NCI-H187 treated with DMSO at 0.1 percent for 48 hours (cell line): ENCODE measurements at places on chromosomes 5 and 9.

GRCh38 chr5:72377910-72378638 is 57.9 kb downstream of the PTCD2 start:
- no peak for DNase-seq

- DNase-seq = no peak
Measured at GRCh38 chr5:157150995-157151394, 8.3 kb upstream of the MED7 start.

DNA sequence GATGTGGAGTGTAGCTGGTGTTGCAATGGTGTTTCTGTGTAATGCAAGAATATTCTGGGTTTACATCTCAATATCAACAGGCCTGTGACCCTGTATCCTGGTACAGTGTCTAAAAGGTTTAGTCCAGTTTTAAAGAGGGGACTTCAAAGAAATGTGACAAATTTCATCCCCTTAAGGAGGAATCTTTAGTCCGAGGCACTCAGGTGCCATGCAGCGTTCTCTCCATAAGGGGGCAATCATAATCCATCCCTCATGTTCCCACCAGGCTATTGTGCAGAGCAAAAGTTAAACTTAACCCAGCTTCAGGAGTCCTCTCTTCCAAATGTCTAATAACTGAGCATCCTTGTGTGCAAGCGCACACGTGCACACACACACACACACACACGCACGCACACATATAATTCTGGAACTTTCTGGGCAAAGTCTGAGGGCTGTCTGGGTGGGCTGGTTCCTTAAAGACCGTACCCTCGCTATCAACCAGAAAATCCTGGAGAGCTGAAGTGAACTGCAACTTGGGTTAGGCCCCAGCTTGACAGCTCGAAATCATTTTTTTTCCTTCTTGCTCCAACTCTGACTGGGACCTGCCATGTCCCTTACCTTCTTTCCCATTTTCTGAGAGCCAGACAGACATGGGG is 46.0 kb downstream of the CRB2 start:
- DNase-seq = no peak

DNA sequence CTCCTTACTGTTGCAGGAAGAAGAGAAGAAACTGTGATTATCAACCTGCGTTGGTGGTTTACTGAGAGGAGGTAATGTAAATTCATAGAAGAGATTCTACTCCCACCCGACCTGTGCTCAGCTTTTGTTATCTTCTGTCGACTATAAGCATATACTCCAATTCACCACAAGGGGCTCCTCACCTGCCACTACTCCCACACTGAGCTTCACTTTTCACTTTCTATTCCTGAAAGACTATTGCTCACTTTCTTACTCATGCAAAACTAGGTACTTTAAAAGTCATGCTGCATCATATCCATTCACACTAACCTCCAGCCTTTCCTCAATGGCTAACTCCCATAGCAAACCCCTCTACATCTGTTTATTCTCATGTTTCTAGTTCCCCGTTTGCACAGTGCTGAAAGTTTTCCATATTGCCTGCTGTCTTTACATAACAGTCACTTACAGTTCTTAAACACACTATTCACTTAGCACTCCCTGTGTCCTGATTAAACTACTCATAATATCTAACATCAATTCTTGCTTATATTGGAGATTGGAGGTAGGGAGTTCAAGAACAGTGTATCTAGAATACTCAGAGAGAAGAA is 1062.6 kb downstream of the NR2F1-AS1 start:
- peak; percentile 2 for DNase-seq

DNA sequence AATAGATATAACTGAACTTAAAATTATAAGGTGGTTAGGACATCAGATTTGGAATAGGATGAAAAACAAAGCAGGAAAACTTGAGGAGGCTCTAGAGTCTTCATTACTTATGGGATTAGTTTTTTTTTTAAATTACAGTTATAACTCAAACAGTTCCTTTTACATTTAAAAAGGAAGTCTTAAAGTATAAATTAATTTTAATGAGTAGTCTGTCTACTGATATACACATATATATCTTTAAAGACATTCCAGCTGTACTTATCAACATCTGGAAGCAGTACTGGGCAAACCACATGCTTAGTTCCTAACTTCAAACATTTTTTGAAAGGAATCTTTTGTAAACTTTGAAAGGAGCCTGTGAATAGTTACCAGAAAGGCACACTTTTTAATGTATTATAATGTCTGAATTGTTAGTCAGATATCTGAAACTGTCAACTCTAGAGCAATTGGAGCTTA is 6.0 kb downstream of the ACTBL2 start:
- no peak for DNase-seq

DNA sequence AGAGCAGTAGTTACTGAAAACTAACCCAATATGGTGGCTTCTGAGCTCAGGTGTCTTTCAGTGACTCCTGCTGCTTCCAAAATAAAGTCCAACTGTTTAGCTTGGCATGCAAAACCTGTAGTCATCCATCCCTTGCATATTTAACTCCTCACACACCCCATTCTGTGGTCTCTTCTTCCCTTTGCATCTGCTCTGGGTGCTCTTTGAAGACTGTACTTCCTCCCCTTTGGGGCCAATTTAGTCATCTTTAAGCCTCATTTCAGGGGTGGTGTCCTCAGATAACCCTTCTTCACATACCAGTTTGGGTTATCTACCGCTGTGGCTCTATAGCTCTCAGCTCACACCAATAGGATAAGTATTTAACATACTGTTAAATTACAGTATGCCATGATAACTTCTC is 209.9 kb upstream of the DMRT1 start:
- DNase-seq = no peak
